ENCODE measurements at places on chromosomes 5 and 9.
A peak's percentile ranks its signal among the peaks of the same experiment; 100 is the strongest.

DNA sequence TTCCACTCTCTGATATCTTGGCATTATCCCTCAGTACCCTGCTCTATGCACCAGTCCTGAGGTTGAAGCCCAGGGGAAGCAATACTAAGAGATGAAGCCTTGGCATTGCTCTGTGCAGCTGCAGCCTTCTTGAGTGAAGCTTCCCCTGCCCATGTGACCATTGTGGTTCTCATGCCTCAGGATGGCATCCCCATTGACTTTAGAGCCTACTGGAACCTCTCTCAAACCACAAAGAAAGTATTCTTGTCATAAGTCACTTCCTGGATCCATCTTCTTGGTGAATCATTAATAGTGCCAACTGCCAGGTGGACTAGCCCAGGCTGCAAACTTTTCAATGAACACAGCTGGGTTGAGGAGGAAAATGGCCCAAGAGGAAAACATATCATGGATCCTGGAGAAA lies 283.9 kb upstream of the RFX3 start:
- no peak for DNase-seq

DNA sequence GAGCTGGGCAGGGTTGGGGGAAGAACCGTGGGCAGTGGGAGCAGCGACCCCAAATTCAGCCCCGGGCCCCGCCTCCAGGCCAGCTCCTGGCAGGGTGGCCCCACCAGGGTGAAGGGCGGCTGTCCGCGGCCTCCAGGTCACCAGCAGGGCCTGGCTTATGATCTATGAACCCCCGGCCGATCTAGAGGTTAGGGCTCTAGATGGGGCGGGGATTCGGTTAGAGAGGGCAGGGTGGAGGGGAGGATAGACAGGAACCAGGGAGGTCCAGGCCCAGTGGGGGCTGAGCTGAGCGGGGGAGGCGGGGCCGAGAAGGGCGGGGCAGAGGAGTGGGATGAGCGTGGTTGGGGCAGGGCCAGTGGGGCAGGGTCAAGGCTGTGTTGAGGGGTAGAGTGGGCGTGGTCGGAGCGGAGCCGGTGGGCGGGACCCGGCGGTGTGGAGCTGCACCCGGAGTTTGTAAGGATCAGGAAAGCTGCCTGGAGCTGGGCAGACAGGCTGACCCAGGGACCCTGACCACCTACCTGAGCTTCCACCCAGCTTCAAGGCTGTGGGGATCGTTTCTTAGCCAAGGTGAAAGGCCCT lies 29.3 kb upstream of the OBP2B start:
- DNase-seq: peak; percentile 82

GRCh38 chr5:104178829-104179456 lies 616.4 kb upstream of the NUDT12 start:
- DNase-seq: peak; percentile 79

DNA sequence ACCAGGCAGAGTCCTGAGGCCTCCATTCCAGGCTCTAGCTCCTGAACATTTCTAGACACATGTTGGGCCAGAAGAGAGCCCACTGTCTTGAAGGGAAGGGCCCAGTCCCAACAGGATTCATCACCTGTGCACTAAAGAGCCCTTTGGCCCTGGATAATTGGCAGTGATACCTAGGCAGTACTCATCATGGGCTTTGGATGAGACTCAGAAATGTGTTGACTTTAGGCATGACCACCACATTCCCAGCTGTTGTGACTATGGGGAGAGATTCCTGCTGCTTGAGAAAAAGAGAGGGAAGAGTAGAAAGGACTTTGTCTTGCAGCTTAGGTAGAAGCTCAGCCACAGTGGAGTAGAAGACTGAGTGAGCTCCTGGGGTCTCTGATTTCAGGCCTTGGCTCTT lies 138.4 kb upstream of the DAPK1 start:
- DNase-seq: no peak

- DNase-seq: no peak
Measured at GRCh38 chr5:147565524-147565923, 55.7 kb upstream of the DPYSL3 start.

GRCh38 chr5:175696139-175696854 lies 38.4 kb downstream of the HRH2 start:
- peak; percentile 80 for DNase-seq

GRCh38 chr9:87181670-87182069 lies 234.4 kb upstream of the GAS1 start:
- no peak for DNase-seq

DNA sequence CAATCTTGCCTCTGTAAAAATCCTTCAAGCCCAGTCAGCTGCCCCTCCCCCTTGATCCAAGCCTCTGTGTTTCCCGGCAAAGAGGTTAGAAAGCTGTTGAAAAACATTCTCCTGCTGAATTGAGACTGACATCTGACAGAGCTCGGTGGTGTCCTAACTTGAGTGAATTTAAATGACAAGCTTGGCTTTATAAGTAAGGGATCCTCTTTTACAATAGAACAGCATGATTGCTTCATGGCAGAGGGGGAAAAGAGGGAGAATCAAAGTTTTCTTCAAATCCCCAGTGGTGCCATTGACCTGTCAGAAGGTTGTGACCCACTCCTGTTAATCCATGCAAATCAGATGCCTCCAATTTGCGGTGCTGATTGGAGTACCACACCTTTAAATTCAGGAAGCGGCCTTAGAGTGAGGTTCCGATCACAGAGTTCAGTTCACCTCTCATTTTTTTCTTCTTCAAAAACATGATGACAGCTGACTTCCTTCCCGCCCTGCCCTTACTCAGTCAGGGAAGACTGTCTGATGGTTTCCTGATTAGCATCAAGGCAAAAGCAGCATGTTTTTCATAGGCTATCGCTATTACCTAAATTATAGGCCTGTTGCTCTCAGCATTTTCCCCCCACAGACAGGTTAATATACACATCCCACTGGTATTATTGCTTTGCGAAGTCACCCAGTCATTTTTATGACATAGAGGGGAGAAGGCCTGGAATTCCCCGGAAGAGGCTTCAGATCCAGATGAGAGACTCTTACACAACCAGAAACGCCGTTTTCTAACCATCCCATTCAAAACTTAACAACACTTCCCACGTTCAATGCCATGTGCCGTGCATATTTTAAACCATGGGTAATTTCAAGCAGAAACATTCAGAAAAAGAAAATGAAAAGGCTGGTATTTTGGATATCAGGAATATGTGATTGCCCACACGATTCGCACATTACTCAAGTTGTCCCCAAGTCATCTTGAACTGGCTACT lies 141.4 kb downstream of the EBF1 start:
- no peak for DNase-seq

DNA sequence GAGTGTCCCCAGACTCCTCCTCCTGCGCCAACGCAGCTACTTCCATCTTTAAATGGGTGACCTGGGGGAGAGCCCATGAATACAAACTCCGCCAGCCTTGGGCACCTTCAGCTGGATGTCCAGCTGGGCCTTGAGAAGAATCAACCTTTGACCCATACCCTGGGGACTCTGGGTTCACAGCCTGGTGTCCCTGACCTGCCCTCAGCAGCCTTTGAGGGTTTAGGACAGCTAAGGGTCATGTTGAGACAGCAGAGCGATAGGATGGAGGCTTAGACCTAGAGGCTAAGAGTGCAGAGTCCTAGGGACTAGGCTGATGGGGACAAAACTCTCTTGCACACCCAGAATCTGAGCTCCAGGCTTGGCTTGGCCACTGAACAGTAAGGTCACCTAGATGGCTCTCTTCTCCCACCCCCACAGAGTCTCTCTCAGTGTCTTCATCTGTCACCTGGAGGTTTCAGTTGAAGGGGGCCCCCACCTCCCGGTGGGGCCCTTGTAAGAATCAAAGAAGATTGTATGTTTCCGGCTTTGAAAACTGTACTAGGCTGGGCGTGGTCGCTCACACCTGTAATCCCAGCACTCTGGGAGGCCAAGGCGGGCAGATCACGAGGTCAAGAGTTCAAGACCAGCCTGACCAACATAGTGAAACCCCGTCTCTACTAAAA lies 6.7 kb upstream of the AQP3 start:
- DNase-seq: no peak

GRCh38 chr5:143341807-143342570 lies 61.5 kb downstream of the NR3C1 start:
- no peak for DNase-seq

- DNase-seq: no peak
Measured at GRCh38 chr5:108857905-108858304, 110.2 kb downstream of the FER start.

- peak; percentile 37 for DNase-seq
Measured at GRCh38 chr9:123111427-123112014, 78.1 kb downstream of the GPR21 start.

DNA sequence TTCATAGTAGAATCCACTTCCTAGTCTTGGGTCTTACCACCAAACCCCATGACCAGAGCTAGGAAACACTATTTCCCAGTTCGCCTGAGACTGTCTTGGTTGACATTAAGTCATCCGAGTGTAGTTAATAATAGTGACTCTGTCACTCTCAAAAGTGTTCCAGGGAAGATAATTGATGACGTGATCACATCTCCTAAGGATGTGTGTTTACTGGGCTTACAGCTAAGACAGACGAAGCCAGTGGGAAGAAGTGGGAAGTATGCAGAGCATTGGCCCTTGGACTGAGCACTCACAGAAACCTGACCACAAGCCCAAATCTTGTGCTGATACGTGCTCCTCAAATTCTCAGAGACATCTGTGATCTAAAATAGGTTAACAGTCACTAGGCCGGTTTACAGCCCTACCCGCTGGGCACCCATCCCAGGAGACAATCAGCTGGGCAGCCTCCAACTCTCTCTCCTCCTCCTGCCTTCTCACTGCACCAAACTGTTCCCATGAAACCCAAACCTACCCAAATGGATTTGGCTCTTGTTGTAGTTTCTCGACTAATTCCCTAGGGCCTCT lies 316.6 kb downstream of the TLE1 start:
- DNase-seq: no peak

DNA sequence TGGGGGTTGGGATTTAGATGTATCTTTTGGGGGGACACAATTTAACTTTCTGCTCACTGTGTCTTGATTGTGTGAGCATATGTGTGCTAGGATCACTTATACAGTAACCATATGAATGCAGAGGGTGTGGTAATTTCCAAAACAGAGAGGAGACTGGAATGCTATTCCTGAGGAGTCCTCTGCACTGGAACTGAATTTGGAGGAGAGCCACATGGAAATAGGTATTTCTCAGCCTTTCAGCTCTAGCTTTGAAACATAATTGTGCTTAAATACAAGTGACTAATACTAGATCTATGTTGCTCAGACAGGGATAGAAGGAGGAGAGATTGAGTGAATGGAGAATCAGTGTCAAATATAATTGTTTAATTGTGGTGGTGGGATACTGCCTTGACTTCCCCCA lies 45.5 kb downstream of the FOCAD start:
- no peak for DNase-seq

DNA sequence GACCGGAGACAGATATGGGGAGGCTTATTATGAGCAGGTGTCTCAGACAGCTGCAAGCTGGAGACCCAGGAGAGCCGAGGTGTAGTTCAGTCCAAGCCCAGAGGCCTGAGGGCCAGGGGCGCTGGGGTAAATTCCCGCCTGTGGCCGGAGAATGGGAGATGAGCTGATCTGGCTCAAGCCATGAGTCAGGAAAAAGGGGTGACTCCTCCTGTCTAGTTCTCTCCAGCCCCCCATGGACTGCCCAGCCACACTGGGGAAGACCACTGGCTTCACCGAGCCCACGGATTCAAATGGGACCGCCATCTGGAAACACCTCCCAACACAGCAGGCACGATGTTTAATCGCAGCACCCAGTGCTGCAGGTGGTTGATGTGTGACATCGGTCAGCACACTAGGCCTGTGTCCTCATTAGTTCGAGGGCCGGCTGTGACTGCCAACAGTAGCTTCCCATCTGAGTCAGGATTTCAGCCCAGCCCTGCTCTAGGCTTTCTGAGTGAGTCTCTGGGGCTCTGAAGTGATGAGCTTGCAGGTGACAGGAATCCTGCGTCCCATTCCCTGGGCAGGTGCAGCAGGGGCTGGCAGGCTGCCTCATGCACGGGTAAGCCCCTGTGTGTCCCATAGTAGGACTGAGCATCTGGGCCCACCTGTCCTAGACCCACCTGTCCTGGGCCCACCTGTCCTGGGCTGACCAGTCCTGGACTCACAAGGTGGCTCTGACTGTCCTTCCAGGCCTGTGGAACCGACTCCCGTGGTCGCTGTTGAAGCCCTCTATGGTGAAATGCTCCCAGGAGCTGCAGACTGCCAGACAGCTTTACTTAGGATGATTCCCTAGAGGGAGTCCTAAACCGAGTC lies 49.7 kb downstream of the AHRR start:
- DNase-seq: peak; percentile 9

DNA sequence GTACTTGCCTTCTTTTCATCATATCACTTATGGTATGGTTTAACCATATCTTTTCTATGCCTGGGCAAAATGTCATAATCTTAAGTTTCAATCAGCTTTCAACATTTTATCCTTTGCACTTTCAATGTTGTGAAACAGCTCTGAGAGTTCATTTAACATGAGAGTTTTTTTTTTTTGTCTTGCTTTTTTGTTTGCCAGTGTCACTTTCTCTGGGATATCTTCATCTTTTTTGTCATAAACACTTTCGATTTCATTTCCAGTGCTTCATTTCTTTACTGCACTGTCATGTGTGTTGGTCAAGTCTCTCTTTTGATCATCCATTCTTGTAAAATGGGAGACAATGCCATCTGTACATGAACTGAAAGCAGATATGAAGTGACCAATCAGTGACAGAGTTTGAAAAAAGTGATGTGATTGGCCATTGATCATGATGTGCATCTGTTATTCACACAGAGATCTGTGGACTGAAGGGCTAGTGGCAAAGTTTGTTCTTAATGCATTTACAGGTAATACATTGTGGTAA lies 7.5 kb upstream of the POU5F2 start:
- DNase-seq: no peak

DNA sequence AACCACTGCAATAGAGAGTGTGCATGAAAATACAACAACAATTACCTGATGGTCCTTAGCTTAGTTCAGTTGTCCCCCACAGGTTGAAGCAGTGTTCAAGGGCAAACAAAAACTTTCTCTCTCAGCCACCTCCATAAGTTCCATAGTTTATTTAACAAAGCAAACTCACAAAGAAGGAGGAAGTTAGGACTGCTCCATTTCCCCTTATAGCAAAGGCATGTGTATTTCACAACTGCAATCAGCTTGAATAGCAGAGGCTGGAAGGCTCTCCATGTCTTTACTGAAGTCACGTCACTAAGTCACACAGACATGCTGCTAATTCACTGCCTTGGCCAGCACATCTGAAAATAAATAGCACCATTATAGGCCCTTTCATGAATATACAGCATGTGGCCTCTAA lies 43.3 kb downstream of the DOCK8 start:
- DNase-seq: no peak

DNA sequence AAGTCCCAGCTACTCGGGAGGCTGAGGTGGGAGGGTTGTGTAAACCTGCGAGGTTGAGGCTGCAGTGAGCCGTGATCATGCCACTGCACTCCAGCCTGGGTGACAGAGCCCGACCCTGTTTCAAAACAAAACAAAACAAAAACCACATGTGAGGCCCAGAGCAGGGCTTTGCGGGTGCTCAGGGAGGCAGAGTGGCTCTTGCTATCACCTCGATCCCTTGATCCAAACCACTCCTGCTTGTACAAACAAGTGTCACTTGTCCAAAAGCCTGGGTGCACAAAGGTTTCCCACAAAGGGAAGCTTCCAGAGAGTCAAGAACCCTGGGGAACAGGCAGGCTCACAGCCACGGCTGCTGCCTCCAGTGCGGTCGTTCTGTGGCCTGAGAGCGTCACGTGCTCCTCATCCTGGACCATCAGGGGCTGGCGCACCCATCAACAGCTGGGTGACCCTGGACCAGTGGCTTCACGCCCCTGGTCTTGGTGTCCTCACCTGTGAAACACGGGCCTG lies 162.7 kb downstream of the C9orf50 start:
- DNase-seq: peak; percentile 50
